ENCODE measurements at places on chromosomes 2 and 18.

- no peak for DNase-seq
Observed at GRCh38 chr2:172439911-172440310, 12.5 kb downstream of the ITGA6 start.

GRCh38 chr2:225735844-225736243, 336.3 kb downstream of the NYAP2 start:
- no peak for DNase-seq

DNA sequence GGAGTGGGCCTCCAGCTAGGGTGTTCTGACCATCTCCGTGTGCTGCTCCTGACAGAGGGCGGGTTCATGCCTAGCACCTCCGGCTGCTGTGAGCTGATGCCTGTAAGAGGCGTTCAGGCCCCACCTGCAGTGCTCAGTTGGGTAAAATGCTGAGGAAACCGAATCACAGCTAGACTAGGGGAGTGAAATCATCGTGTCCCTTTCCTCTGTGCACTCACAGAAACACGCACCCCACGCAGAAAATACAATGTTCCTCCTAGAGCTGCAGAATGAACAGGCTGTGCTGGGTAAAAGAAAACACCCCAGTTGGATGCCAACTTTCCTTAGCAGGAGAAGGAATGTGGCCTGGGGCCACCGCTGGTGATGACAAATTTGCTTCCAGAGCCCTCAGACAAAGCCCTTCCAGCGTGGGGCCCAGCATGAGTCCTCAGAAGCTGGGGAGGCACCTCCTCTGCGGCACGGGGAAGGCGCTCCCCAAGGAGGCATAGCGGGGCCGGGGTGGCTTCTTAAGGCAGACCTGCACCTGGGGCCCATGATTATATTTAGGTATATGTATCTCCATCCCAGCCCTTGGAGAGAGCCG, 16.3 kb upstream of the ARHGEF4 start:
- DNase-seq = no peak

GRCh38 chr2:221671515-221671914, 99.4 kb upstream of the EPHA4 start:
- DNase-seq = no peak

DNA sequence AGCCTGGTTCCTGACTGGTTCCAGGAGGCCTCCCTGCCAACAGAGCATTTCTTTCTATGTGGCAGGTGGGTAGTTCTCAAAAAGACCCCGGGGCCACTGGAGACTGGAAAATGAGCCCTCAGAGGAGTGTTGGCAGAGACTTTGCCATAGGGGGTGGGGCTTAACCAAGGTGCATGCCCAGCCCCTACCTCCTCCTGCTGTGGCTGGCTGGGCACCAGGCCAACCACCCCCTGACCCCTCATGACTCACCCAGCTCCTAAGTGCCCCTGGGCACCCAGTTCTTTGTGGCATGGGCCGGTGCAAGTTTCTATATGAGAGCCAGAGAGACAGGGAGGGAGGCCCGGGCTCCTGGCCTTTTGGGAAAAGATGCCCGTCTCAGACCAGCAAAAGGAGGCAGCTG, 98.2 kb upstream of the SMAD2 start:
- no peak for DNase-seq

DNA sequence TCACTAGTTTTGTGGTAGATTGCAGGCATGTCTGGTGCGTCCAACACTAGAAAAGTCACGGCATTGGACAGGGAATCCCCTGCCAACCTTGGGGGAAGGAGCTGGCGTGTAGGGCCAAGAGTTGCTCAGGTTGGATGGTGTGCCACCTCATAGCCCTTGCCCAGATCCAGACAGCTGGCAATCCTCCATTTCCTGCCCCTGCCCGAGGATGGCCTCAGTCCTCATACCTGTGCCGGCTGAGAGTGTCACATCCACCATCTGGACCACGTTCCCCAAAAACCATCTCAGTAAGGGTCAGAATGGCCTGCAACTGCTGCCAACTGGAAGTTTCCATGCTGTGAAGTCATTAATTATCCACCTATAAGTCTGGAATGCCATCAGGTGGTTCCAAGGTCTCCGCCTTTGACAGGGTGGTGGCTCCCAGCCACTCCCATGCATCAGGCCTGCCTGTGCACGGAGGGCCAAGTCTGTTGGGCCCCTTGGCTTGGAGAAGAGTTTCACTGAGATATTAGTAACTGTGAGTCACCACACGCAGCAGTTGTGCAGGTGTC, 55.0 kb downstream of the IMPA2 start:
- no peak for DNase-seq

GRCh38 chr2:229825476-229825875, 96.3 kb downstream of the TRIP12 start:
- DNase-seq = no peak

DNA sequence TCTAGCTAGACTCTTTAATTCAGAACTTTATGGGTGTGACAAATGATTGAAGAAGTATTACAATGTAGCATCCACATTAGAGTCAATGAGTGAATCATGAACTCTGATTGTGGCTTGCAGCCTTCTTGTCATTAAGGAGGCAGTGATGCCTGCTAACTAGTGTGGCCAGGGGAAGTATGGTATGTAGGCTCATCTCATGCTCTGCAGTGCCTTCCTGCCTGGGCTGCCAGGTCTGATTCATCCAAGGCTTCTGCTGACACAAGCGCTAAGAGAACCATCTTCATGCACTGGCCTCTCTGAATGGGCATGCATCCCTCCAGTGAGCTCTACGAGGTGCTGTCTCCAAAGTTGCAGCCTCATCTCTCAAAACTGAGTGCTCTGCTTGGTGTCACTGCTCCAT, 144.3 kb downstream of the MTCL1 start:
- no peak for DNase-seq

GRCh38 chr2:1591978-1592907, 152.1 kb downstream of the PXDN start:
- DNase-seq = no peak

DNA sequence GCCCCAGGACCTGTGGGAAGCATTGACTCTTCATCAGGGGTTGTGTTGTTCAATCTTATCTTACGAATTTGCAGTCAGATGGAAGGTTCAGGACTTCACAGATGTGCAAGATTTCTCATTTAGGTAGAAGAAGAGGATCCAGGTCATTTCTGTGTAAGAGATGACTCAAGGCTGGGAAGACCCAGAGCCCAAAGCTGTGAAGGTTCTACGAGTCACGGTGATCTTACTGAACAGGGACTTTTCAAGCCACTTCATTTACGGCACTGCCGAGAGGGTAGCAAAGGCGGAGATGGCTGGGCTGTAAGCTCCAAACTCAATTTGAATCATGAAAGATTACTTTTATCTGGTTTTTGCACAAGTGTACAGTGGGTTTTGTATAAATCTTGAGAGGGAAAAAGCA, 228.0 kb upstream of the MEX3C start:
- DNase-seq = no peak

DNA sequence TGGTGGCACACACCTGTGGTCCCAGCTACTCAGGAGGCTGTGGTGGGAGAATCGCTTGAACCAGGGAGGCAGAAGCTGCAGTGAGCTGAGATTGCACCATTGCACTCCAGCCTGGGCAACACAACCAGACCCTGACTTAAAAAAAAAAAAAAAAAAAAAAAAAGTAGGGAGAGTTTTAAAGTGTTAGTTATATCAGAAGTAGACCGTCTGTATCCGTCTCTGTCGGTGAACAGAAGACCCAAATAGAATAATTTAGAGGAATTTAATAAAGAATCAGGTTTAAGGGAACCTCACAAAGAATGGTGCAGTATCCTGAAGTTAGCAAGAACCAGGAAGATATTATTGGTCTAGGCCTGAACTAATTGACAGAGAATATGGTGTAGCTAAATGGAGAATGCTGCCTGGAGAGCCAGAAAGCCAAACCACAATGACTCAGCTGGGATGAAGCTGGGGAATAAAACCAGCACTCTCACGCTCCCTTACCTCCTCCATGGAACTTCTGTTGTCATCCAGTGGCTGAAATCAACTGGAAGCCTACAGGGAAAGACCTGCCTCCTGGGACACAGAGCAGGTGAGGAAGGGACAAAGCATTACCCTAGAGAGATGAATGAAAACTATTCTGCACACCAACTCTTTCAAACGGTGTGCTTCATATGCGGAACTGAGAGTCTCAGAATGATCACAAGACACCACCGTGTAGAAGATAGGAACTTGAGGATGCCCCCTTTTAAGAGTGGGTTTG, 39.1 kb upstream of the PLEKHM3 start:
- no peak for DNase-seq

DNA sequence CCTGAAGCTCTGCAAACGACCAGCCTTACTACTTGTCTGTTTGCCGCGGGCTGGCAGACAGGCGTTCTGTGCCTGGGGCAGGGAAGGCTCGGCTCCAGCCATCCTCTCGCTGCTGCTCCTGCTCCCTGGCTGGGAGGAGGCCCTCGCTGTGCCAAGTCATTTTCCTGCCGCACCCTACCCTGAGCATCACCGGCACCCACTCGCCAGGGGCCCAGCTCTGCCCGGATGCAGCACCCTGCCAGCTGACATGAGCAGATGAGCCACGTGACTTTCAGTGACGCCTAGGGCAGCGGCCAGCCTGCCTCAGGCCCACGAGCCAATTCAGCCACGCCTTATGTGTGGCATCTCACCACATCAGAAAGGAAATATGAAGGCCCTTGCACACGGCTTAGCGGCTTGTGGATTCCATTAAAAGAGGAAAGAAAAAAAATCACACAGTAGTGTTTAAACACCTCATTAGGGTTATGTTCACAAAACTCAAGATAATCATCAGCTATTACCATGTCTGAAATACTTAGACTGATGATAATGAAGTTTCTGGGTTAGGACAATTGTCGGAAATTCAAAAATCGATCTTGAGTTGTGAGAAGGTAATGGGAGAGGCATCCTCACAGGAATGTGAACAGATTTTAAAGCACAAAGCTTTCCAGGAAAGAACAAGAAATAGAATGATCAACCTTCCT, 250.5 kb downstream of the TWIST2 start:
- DNase-seq = no peak

DNA sequence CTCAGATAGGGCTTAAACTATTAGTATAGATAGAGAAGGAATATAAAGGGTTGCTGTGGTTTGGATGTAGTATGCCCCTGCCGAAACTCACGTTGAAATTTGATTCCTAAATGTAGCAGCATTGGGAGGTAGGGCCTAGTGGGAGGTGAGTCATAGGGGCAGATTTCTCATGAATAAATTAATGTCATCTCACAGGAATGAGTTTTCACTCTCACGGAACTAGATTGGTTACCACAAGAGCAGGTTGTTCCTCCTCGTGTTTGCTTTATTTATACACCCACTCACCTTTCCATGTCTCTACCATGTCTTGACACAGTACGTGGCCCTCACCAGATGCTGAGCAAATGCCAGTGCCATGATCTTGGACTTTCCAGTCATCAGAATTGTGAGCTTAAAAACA, 218.2 kb downstream of the RBM43 start:
- DNase-seq = no peak

- DNase-seq = no peak
Observed at GRCh38 chr2:236125541-236125940, 42.6 kb downstream of the GBX2 start.

- DNase-seq = no peak
Observed at GRCh38 chr2:218736531-218736930, 25.9 kb downstream of the TTLL4 start.

DNA sequence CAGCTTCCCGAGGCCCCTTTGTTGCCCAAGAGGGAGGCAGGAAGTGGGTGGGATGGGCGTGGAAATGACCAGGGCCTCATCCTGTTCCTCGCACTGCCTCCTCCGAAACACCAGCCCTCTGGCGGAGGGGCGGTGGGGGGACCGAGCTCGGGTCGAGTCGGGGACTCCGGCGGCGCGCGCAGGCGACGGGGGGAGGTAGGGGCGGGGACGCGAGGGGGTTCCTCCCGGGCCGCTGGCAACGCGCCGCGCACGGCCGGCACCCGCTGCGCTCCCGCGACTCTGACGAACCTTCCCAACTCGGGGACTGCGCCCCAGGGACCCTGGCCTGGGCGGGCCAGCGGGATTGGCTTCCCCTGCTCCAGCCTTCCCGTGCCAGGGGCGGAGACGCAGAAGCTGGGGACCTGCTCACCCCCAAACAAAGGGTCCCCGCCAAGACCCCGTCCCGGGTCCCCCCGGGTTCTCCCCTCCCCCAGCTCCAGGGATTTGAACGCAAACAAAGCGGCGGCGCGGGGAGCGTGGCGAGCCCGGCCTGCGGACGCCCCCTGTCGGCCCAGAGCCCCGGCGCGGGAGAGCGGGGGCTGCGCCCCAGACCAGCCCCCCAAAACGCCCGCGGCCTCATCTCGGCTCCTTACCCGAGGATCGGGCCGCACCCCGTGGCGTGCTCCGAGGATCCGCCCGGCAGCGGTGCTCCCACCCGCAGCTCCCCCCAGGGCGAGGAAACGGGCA, 1.2 kb downstream of the SEMA4C start:
- DNase-seq = peak; percentile 41

- no peak for DNase-seq
Observed at GRCh38 chr2:102144128-102144527, 1.6 kb downstream of the IL1R1 start.

DNA sequence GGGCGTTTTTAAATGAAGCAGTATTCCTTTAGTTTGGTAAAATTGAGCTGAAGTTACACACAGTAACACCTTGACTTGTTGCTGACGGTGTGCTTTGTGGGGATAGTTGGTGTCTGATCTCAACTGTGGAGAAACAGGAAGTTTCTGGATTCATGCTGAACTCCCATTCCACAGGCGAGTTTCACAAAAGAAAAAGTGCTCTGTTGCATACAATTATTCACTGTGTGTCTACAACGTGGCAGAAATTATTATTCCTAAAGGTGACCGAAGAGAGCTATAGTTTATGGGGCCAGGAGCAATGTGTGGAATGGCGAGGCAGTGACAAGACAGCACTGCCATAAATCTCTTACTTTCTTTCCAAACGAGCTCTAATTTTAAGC, 463 bp upstream of the CABYR start:
- no peak for DNase-seq

GRCh38 chr18:59388817-59389216, 29.8 kb upstream of the LMAN1 start:
- DNase-seq = no peak

DNA sequence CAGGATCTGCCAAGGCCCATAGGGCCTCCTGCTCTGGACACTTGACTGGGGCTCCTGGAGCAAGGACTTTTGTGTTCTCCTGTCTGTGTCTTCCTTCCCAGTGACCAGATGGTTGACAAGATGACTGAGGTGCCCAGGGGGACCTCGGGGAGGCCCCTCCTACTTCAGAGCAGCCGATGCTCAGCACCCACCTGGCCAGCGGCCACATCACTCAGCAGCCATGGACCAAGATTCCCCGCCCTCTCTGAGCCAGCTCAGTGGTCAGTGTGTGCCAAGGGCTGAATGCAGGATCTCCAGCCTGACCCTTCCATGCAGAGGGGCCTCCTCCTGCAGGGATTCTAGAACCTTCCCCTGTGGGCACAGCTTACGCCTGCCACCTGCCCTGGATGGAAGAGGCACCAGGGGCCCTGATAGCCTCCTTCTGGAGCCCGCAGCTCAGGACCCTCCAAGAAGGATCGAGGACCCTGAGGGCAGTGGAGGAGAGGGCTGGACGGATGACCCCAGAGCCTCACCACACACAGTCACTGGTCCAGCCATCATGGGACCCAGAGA, 87.4 kb upstream of the GPC1 start:
- no peak for DNase-seq

- no peak for DNase-seq
Observed at GRCh38 chr2:54456612-54457322, 640 bp downstream of the SPTBN1 start.

DNA sequence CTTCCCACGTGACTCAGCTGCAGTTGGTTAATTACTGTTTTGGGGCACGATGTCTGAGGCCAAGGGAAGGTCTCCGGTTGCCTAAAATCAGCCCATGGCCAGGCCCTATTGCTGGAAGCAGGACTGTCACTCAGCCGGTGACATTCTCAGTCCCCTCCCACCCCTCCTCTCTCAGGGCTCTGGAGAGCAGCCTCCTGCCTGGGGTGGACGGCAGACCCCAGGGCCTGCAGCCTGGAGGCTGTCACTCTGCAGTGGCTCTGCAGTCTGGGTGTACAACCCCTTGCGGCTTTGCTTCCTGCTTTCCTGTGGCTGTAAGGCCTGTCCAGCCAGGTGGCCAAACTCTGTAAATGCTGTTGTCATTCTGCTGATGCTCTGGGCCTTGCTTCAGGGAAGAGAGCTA, 32.8 kb downstream of the ZBTB7C start:
- no peak for DNase-seq

All from CD4-positive, alpha-beta T cell treated with Interleukin-4 for 4 hours (primary cell).